ENCODE measurements at places on chromosomes 12 and 14.

- no peak for DNase-seq
These were observed 148.4 kb downstream of the PRKCH start for GRCh38 chr14:61469781-61470180.

GRCh38 chr12:50070314-50071060 lies 13.1 kb downstream of the ASIC1 start:
- peak; percentile 87 for DNase-seq

DNA sequence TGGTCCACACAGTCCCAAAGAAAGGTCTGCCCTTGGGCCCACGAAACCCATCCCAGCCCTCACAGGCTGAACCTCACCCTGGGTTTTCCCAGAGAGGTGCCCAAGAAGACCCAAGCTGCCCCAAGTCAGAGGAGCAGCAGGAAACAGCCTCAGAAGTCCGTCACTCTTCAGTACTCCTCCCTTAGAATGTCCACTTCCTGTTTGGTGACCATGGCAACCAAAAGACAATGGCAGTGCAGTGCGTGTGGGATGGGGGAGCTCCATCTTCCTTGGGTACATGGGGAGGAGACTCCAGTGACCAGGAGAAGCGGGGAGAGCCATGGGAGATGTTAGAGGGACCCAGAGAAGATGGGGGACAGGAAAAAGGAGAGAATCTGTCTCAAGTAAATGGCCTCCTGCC lies 11.3 kb downstream of the SELPLG start:
- DNase-seq = peak; percentile 28

DNA sequence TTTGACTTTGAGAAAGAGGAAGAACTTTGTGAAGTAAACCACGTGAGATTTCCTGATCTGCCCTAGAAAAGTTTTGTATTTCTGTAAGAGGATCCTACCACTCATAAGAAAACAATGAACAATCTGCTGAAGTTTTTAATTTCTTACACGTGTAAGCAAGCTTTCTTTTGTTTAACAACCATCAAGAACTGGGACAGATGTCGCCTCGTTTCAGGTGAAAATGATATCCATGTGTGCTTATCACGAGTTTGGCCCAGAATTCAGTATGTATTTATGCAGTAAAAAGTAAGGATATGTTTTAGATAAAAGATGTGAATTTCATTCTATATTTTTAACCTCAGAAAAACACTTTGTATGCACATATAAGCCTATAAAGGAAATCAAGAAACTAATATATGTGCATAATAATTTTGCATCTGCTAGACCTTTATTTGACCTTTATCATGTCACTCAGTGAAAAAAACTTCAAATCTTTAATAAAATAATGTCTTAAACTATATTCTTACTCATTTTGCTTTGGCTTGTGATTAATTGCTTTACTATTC lies 56.9 kb upstream of the DHRS4 start:
- no peak for DNase-seq

DNA sequence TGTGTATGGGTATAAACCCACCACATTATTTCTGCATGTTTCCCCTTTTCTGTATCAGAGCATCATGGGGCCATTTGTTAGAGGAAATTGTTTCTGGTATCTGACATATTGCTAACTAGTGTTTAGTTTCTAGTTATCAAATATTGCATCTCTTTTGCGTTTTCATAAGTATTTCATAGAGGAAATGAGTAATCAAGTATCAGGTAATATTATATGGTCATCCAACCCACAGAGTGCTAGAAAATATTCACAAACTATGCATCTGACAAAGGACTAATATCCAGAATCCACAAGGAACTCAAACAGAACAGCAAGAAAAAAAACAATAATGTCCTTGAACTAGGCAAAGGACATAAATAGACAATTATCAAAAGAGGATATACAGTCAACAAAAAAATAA lies 258.9 kb upstream of the LRIG3 start:
- DNase-seq = no peak

Measured in epithelial cell of esophagus (primary cell).